ENCODE measurements at places on chromosomes 12 and 14.

DNA sequence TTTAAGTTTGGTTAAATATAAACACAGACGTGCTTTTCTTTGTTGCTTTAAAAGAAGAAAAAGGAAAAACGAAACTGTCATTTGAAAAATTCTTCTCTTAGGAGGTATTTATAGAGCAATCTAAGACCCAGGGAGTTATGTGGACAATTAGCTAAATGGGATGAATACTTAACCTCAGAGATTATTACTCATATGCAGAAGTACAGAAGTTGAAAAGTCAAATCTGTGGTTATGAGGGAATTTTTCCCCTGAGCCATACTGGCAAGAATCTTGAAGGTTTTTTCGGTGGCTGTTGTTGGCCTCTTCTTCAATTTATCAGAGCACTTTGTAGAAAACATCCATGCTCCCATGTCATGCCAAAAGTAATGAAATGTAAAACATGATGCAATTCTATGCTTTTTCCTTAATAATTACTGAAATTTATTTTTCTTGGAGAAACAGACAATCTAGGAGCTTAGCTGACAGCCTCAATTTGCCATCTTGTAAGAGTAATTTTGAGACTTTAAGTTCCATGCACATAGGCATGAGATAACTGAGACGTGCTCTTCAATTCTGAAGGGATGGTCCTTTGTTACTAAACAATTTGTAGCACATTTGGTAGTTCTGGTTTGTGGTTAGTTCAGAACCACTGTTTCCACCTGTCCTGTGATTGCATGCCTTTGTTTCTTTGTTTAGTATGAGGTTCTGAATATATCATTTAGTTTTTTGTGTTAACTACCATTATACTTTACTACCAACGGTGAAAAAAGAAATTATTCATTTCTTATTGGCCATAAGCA, 126.6 kb downstream of the BCAT1 start:
- DNase-seq, result no peak

- DNase-seq, result no peak
These were observed 87.1 kb downstream of the VEZT start for GRCh38 chr12:95304673-95305198.

DNA sequence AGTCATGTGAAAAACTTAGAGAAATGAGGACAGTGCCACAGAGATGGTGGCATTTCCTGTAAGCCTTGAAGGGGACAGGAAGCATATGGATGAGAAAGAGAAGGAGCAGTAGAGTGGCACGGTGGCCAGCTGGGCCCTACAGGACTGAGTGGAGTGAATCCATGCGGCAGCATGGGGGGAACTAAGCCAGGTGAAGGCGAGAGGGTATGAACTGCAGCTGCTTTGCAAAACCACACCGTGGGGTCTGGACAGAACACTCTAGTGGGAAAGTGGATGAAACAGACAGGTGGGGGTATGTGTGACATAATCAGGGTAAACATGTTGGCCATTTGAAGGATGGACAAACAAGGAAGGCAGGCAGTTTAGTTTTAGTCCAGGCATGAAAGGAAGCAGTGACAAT, 10.4 kb upstream of the SYCP3 start:
- DNase-seq, result no peak

- DNase-seq, result no peak
These were observed 1.1 kb downstream of the POLR3B start for GRCh38 chr12:106358396-106359241.

DNA sequence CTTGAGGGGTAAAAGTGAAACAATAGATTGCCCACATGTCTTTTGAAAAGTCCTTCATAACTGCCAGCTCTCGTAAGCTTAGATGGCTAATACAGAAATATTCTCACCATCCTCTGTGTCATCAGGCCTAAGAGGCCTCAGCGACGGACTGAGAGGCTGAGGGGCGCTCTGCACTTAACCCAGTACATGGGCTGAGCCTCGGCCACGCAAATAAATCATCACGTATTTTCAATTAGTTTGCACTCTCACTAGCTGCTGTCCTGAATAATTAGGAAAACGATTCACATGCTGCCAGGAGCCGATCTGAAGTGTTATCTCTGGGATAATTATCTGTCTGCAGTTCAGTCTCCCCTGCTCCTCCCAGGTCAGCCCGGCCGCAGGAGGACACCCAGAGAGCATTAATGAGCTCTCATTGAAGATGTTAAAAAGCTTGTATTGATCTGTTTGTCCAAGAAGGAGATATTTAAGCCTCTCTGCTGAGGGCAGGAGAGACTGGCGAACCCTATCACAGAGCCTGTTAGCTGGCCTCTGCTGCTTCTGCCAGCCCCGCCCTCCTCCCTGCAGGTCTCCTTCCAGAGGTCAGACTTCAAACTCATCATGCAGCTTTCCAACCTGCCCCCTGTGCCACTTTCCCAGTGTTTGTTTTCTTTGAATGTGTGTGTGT, 1051.3 kb downstream of the VRK1 start:
- no peak for DNase-seq

DNA sequence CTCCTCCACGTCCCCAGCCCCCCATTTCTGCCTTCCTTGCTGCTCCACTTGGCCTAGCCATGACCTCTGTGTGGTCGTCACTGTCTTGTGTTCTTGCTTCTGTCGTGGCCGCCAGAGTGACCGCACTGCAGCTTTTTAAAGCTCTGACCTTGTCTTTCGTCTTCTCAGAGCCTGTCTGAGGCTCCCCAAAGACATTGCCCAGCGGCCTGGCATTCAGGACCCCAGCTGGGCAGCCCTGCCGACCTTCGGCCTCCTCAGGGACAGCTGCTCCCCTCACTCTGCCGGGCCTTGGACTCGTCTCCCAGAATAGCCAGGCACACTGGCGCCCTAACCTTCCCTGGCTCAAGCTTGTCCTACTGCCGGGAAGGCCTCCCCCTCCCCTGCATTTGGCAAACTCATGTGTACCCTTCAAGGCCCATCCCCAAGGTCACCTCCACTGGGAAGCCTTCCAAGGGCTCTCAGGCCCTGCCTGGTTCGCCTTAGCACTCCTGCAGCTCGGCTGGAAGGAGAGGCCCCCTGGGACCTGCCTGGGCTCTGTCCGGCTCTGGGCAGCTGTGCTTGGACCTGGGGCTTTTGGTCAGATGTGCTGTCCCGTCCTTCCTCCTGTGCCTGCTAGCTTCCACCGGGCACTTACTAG, 15.7 kb upstream of the DLK1 start:
- DNase-seq, result no peak

- no peak for DNase-seq
These were observed 154.5 kb downstream of the LRFN5 start for GRCh38 chr14:41761204-41761603.

DNA sequence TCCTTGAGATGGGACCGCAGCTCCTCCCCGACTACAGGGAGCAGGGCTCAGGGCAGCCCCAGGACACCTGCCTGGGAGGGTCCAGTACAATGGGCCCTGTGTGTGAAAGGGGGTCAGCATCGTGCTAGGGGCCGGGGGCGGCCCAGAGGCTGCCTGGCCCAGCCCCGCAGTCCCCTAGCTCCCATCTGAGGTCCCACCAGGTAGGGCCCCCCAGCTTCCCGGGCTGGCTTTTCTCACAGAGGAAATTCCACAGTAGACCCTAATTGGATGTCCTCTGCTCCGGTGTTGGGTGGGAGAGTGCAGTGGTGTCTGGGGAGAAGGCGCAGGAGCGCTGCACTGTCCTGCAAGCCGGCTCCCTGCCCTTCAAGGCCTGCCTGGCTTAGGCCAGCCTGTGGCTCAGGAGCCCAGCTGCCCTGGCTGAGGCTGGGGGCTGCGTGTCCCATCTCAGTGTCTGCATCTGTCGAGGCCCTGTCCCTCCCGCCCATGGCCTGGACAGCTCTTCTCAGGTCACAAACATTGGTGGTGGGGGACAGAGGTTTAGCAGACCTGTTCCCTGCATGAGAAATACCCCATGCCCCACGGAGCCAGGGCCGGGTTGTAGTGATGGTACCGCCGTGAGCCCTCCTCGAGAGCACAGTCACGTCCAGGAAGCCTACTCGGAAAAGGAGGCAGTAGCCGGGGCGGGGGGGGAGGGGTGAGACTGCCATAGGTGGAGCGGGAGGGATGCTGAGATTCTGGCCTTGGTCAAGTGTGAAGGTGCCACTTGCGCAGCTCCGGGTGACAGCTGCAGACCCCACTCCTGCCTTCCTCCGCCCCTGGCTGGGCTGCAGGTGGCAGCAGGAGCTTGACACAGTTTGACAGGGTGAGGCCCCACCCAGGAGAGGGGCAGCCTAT, 11.6 kb downstream of the HIP1R start:
- DNase-seq, result no peak

DNA sequence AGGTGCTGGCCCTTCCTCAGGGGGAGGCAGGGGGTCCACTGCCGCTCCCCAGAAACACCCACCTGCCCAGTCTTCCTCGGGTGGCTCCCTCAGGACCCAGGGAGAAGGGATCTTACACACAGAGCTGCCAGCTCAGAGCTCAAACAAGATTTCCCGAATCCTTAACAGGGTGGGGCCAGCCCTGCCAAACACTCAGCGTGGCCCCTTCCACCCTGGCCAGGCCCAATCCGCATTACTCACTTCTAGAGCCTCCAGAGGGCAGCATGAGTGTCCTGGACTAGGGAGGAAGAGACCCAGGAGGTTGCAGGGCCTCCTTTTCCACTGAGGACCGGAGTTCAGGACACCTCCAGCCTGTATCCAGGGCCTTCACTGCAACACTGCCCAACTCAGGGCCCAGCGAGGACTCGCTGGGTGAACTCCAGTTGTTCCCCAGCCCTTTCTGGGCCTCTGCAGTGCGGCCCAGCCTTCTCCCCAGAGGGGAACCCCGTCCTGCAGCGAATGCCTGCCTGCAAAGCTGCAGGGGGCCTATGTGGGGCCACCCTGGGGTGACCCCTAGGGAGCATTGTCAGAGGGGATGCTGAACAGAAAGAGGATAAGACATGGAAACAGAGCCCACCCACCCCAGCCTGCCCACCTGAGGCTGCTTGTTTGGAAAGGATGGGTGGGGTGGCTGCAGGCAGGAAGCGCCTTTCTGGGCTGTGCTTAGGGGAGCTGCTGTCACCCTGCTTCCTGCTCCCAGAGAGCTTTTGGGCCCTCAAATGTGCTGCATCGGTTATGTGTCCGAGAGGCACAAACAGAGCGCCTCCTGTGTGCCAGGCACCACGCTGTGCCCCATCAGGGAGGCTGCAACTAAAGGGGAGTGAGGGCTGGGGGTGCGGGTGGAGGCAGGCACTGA, 43.8 kb downstream of the CCNK start:
- no peak for DNase-seq

- DNase-seq, result no peak
These were observed 398 bp upstream of the MSRB3 start for GRCh38 chr12:65277994-65278575.

DNA sequence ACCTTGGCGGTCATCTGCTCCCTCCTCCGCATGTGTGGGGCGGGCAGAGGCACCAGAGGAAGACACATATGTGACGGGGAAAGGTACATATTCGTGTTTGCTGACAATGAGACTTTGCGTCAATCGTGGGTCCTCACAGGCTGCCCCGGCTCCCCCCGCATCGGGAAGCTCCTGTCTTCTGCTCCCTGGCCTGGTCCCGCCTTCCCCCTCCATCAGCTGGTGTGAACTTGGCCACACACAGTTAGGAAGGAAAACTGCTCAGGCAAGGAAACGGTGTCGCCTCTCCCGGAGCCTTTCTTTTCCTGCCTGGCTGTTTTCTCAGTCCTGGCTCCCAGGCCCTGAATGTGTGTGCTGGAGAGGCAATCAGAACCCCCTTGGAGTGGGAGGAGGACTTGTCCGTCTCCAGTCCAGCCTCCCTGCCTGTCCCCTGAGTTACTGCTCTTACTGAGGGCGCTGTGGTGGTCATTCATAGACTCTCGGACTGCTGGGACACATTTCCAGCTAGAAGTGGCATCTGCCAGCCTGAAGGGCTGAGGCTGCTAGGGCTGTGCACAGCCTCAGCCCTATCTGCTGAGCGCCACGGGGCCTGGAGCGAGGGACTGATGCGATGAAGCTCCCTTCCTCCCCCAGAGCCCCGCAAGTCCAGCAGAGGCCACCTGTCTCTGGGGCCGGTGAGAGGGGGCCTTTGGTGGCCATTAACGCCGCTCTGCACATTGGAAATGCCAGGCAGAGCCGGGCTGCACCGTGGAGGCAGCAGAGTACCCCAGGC, 44.2 kb upstream of the TSPAN9 start:
- no peak for DNase-seq

DNA sequence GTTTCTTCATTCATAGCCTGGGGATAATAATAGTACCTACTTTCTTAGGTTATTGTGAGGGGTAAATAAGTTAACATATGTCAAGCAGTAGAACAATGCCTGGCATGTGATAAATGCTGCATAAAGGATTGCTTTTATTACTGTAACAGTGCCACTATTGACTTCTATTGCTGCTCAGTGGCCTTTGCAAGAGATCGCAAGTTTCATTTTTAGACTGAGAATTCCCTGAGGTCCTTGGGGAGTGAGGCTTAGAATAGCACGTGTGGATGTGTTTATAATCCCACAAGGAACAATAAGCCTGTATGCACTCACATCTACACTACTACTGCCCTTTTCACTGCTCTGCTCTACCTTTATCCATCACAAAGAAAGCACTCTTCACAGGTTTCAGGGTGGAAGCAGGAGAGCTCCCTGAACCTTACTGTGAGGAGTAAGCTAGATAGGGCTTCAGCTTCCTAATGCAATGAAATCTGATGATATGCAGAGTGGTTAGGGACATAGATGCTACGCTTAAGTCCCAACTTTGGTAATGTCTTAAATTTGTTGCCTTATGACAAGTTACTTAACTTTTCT, 302.6 kb downstream of the SNAPC1 start:
- no peak for DNase-seq

DNA sequence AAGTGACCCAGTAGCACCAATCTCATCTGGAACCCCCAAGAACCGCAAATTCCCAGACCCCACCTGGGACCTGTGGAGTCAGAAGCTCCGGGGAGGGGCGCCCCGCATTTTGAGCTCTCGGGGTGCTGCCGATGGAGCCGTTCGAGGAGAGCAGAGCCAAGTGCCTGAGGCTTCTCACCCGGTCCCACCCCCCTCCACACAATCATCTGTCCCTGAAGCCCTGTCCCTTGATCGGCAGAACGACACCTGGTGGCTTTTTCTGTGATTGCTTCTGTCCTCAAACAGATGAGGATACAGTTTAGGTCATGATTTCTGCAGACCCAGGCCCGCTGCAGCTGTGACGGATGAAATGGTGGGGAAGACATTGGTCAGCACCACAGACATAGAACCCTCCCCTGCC, 74.7 kb downstream of the NOC4L start:
- DNase-seq, result no peak
